ENCODE measurements at places on chromosomes 3 and 15.

- peak; percentile 72 for DNase-seq
These were observed 151.4 kb downstream of the IGF1R start for GRCh38 chr15:98799461-98800390.

- no peak for DNase-seq
These were observed 649 bp upstream of the PLOD2 start for GRCh38 chr3:146161663-146162002.

- DNase-seq, result peak; percentile 69
These were observed 64.1 kb downstream of the CCR1 start for GRCh38 chr3:46143951-46144473.

- no peak for DNase-seq
These were observed 482.7 kb upstream of the ADAMTS9 start for GRCh38 chr3:65170390-65171042.
